ENCODE measurements at places on chromosomes 1 and 21.

- no peak for DNase-seq
These were observed 15.6 kb upstream of the EIF4G3 start for GRCh38 chr1:21192284-21192683.

DNA sequence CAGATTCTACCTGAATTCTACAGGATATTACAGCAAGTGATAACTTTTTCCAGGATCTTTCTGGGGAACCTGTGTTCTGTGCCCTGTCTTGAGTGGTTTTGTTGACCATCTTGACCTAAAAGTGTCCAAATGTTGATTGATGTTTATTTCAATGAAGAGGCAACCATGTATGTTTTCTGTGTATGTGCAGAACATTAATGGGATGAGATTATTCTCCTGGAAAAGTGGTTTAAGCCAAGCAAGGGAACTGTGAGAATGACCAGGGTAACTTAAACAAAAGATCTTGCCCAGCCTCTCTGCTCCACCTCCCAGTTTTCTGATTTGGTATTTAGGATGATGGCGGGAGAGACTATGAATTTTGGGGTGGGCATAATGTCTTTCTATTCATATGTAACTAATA is 1.0 kb upstream of the SAMD13 start:
- DNase-seq = no peak

DNA sequence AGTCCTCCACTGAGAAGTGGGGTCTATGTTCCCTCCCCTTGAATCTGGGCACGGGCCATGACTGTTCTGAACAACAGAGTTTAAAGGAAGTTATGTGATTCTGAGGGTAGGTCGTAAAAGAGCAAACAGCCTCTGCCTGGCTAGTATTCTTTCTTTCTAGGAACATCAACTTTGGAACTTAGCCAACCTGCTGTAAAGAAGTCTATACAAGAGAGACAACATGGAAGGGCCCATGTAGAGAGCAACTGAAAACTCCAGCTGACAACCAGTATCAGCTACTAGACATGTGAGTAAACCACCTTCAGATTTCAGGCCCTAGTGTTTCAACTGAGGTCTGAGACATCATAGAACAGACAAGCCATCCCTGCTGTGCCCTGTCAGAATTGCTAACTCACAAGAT is 7.5 kb downstream of the SELENOF start:
- no peak for DNase-seq

DNA sequence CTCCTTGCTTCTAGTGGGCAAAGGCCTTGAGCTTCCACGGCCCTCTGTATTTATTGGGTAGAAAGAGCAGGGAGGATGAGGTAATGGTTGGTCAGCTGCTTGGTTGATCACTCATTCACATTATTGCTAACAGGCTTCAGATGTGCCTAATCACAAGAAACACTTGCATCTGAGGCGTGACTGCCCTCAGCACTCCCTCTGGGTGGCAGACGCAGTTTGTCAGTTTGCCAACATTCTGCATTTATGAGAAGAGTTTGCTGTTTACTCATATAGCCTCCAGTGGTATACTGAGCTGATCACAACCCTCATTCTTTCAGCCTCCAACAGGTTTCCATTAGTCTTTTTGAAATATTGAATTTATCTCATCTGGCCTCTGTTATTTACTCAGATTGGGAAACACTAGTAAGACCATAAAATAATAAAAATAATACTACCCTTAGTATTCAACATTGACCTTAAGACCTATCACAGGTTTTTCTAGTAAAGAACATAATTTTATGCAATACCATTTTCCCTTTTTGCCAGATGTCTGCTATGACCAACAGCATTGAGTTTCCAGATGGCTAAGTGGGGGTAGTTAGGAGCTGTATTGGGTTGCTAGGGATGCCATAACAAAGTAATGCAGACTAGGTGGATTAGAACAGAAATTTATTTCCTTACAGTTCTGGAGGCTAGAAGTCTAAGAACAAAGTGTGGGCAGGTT is 53.3 kb downstream of the PTGFR start:
- DNase-seq = peak; percentile 24

DNA sequence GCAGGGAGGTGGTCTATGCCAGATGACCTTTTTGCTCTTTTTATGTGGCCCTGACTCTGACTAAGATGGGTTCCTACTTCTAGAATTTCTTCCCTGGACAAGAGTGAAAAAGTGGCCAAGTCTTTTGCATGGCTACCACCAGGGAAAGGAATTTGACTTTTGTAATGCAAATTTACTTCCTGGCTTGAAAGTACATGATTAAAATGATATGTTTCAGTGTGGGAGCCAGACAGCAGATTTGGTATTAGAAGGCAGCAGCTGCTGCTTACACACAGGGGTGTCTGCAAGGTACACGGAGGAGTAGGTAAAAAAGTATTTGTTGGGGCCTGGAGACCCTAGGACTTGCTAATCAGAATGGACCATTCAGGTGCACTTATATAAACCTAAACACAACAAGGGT is 78.4 kb downstream of the KCND3 start:
- no peak for DNase-seq

DNA sequence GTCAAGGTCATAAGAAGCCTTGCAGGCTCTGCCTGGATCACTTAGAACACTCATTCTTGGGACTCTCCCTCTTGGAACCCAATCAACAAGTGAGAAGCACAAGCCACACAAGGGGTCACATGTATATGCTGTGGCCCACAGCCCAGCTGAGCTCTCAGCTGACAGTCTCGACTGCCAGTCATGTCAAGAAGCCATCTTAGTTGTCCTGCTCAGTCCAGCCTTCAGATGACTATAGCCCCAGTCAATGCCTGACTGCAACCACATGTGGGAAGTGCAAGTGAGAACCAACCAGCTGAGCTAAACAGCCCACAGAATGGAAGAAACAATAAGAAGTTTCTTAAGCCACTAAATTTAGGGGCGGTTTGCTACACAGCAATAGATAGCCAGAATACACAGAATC is 356.0 kb downstream of the KCNH1 start:
- no peak for DNase-seq

DNA sequence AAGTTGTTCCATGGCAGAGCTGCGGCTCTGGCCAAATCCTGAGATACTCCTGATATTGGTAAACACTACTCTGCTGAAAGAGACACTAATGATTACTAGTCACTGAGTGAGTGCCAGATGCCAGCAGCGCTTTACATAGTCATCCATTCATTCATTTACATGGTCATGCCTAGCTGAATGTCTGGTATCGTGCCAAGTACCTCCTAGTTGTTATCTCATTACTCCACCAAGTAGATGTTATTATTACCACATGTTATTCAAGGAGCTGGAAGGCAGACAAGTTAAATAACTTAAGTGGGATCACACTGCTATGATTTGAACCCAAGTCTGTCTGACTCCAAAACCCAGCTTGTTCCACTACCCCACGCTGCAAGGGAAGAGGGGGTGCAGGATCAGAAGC is 4.7 kb downstream of the OLFML2B start:
- DNase-seq = peak; percentile 85

GRCh38 chr1:62436039-62436465 is 797 bp upstream of the USP1 start:
- DNase-seq = no peak

GRCh38 chr1:177067752-177068410 is 96.6 kb downstream of the ASTN1 start:
- no peak for DNase-seq

DNA sequence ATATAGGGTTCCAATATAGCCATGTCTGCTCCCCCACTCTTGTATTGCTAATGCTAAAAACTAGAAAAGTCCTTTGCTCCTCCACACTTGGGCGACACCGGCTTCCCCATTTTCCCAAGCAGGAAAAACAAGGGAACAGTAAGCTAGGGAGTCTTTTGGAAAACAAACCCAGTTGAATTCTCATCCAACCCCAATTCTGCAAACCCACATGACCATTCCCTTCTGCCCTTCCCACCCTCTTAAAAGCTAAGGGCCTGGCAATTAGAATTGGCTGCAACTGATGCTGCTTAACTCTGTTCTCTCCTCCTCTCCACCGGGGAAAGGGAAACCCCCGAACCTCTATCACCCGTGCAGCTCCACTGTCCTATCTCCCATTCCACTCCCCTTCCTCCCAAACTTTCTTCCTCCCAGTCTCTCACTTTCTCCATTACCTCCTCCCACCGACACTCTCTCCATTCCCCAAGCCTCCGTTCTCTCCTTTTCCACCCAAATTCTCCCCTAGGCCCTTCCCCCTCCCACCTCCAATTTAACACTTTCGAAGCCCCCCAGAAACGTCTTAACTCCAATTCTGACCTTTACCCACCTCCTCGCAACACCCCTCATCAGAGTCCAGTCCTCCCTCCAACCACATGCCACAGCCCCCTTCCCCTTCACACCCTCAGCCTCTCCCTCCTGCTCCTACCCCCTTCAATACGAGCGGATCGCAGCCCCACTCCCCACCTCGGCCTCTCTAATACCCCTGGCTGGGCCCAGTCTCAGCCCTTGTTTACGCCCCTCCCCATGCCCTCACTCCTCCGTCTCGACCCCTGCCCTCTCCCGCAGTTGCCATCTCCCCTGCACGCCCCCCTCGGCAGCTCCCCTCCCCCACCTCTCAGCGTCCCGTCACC is 701 bp downstream of the DEDD start:
- peak; percentile 34 for DNase-seq

GRCh38 chr1:87720561-87720960 is 391.9 kb downstream of the LMO4 start:
- no peak for DNase-seq

DNA sequence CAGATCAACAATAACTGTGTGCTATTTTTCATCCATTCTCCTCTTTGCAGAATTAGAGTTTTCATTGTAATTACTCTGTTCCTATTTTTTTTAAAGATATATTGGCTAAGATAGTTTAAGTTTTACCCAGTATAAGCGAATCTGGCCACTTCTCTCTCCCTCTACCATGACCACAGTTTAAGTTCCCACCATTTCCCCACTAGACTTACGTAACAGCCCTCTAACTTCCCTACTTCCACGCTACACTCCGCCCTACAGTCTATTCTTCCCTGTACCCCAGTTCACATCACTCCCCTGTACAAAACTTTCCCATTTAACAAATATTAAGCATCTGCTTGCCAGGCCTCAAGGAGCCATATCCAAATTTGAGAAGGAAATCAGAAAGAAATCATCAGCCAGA is 16.5 kb downstream of the CTSK start:
- DNase-seq = no peak

GRCh38 chr1:231421971-231422797 is at the start of gene EGLN1:
TSS of gene EGLN1 (minus strand) at chr1:231422287. CDS start at chr1:231421888, 399 bp downstream.
- DNase-seq = peak; percentile 95

DNA sequence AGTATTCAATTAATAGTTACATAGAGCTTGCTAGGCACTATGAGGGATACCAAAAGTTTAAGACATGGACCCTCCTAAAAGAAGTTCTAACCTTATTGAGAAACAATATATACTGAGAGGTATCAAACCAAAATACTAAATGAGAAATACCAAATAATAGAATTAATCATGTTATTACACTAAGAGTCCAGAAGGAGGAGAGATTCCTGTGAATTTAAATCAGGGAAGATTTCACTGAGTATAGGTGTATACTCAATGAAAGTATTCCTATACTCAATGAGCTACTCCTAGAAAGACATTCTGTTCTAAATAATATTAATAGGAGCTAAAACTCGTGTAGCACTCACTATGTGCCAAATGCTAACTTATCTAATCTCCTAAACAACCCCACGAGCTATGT is 9.4 kb downstream of the CR1L start:
- peak; percentile 30 for DNase-seq

DNA sequence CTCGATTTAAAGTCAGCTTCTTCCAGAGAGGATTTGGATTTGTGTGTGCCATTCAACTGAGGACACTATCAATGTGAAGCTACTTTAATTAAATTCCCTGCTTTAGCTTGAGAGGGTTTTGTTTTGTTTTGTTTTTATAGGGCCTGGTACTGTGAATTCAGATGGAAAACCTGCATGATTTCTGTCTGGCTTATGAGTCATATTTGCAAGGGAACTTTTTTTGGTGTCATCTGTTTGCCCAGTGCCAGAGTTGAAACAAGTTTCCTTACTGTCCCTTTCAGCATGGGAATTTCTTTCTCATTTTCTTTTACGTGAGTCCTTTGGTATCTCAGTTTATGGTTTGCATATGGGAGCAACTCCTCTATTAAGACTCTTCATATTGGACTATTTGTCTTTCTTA is 194.6 kb downstream of the GREM2 start:
- DNase-seq = peak; percentile 12

- DNase-seq = no peak
These were observed 293.5 kb downstream of the PTPRU start for GRCh38 chr1:29529677-29530278.

GRCh38 chr1:200901350-200901749 is 6.7 kb downstream of the INAVA start:
- DNase-seq = no peak

GRCh38 chr1:205045146-205045545 is 2.1 kb downstream of the CNTN2 start:
- no peak for DNase-seq

DNA sequence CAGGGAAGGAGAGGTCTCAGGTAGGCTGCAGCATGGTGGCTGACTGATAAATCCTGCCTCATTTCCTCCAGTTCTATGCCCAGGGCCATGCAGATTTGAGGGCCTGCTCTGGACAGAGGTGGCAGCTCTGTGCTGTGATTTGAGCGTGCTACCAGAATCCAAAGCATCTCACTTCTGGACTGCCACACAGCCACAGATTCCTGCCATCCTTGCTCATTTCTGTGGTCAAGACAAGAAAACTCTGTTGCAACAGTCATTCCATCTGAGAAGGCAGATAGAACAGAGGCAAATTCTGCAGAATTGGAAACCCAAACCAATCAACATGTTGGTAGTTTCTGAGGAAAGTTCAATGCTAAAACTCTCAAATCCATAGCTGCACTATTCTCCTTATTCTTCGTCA is 102.8 kb upstream of the GALNT2 start:
- DNase-seq = no peak

GRCh38 chr1:153343811-153344717 is 4.6 kb downstream of the PGLYRP4 start:
- DNase-seq = no peak

DNA sequence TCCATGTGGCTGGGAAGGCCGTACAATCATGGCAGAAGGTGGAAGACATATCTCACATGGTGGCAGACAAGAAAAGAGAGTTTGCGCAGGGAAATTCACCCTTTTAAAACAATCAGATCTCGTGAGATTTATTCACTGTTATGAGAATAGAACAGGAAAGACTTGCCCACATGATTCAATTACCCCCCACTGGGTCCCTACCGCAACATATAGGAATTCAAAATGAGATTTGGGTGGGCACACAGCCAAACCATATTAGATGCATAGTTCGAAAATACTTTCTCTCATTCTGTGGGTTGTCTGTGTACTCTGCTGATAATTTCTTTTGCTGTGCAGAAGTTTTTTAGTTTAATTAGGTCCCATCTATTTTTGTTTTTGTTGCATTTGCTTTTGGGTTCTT is 990.3 kb downstream of the PLA2G4A start:
- no peak for DNase-seq

DNA sequence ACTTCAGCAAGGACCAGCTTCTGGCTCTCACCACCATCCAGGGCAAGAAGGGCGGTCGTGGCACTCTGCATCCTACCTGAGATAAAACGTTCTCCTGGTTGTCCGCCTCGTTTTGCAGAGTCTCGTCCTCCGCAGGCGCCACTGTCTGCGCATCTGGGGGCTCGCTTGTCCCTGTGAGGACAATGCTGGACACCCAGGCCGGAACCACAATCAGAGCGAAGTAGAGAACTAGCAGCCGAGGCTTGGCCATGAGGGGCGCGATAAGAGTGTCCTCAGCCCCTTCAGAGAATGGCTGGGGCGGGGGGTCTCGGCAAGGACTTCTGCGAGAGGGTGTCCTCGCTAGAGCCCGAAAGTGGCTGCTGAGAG is 505 bp downstream of the OLFML2B start:
- no peak for DNase-seq
